ENCODE measurements at places on chromosomes 2 and 18.
A peak's percentile ranks its signal among the peaks of the same experiment; 100 is the strongest.

DNA sequence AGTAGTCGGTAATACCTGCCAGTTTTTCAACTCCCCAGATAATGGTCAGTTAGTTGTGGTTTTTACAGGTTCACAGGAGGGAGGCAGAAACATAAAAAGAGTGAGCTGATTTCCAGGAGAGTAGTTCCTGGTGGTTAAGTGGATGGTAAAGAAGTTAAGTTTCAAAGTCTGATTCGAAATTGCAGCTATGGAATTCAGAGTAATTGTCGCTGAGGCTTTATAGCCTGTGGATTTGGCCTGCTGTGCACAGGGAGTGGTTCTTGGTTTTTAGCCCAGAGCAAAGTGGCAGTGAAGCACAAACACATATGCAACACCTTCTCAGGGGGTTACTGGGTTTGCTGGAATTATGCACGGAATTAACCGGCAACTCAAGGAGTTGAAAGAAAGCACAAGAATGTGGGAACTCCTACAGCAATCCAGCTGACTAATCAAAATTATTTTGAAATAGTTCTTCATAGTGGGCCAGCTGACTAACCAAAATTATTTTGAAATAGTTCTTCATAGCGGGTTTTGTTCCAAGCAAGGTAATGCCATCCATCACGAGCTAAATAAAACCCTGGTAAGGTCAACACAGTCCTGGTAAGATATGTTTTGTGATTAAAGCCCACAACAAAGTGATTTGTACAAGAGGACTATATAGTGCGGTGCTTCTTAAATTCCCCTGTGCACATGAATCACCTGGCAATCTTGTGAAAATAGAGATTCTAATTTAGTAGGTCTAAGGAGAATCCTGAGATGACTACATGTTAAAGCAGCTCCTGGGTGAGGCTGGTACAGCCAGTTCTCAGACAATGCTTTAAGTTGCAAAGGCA is 94.4 kb downstream of the SGPP2 start:
- no peak for DNase-seq

- DNase-seq = no peak
These were observed 17.8 kb upstream of the SMAD7 start for GRCh38 chr18:48968412-48969215.

GRCh38 chr2:72027426-72028161 is 120.1 kb downstream of the CYP26B1 start:
- no peak for DNase-seq

DNA sequence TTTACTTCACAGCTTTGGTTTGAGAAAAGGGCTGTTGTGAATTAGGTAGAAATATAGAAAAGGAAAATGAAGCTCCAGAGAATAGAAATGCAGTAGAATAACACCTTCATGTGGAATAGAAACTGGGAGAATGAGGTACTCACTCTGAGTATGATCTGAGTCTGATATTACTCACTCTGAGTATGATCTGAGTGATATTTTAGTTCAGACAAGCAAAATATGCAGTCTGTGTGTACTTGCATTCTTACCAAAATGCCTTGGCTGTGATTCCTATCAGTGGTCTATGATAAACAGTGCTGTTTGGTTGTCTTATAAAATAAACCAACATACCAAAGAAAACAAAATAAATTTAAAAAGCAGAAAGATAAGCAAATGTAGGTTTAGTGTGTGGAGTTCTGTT is 487.6 kb downstream of the THSD7B start:
- DNase-seq = no peak

GRCh38 chr2:238696786-238697185 is 151.1 kb upstream of the TWIST2 start:
- no peak for DNase-seq

DNA sequence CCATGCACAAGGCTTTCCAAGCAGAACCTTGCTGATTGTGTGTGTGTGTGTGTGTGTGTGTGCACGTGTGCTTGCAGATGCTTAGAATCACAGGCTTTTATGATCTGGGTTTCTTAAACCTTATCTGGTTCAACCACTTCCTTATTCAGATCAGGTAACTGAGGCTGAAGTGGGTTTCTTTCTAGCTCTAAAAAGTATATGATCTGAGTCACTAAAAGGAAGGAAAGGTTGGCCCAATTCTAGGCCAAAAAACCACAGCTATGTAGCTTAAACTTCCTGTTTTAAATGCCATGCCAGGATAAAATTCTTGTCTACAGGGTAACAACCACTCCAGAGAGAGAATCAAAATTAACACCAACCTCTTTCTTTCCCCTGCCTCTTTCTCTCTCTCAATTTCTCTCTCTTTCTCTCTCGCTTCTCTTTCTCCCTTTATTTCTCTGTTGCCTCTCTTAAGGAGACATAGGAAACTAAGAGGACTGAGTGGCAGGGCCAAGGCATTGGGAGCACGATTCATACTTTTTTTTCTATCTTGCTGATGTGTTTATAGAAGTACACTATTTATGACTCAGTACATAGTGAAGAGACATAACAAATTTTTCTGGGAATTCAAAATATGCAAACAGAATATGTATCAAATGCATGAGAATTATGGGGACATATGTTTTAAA is 140.3 kb downstream of the TRIB2 start:
- DNase-seq = peak; percentile 16

DNA sequence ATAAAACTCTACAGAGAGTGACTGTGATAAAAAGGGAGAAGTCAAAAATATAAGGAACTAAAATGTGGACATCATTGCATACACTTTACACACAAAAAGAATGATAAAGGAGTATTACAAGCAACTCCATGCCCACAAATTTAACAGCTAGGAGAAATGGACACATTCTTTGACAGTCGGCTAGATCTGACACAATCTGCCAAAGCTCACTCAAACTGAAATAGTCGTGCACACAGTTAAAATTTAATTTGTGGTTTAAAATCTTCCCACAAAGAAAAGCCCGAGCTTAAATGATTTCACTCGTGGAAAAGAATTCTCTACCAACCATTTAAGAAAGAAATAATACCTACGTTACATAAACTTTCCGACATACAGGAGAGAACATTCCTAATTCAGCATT is 132.4 kb downstream of the ZAP70 start:
- DNase-seq = no peak

DNA sequence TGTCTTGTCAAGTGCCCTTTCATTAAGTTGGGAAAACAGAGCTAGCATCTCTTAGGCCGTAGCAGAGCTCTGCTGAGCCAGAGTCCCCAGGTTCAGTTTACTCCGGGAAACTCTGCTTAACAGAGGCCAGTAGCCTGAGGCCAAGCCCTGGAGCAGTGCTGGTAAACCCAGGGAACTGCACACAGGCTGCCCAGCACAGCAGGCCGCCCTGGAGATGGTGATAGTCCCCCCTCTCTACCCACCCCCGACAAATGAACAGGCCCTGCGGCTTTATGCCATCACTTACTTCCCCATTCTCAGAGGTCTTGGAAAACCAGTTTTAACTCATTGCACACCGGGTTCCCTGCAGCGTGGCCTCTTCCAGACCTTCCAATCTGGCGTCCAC is 3.5 kb downstream of the CNNM4 start:
- DNase-seq = no peak

DNA sequence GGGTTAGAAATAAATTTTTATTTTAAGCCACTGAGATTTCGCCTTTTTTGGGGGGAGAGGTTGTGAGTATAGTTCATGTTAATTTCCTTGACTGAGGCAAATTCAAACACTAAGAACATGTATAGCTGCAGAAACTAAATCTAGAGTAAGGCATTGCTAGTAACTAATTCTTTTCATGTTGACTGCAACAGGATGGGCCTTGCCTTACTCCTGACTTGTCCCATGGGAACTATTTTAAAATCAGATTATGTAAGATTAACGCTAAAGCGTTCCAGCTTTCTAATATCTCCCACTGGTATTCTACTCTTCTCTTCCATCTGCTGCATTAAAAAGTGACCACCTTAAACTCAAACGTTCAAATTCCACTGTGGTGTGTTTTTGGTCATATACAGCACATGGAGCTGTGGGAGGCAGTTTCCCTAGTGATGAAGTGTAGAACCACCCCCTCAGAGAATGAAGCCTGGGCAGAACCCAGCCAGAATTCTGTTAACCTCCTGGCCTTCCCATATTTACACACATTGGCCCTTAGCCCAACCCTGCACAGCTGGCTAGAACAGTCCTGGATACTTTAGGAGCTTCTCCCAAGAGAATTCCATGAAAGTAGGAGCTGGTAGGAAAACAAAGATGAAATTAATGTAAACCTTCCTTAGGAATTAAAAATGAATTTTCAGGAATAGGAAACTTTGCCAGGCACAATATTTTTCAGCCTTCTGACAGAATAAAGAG is 687.8 kb downstream of the SLC4A3 start:
- no peak for DNase-seq

- no peak for DNase-seq
These were observed 126.3 kb downstream of the ALPK2 start for GRCh38 chr18:58502628-58503027.

DNA sequence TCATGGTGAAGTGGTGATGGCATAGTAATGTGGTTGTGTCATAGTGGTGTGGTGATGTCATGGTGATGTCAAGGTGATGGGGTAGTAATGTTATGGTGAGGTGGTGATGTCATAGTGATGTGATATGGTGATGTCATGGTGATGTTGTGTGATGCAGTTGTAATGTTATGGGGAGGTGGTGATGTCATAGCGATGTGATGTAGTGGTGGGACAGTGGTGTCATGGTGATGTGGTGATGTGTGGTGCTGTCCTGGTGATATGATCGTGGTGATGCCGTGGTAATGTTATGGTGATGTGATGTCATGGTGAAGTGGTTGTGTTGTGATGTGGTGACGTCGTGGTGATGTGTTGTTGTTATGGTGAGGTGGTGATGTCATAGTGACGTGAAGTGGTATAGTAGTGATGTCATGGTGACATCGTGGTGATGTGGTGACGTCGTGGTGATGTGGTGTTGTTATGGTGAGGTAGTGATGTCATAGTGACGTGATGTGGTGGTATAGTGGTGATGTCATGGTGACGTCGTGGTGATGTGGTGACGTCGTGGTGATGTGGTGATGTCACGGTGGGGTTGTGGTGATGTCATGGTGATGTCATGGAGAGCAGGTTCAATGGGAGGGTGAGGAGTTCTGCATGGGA is 242.7 kb upstream of the MYT1L start:
- no peak for DNase-seq

- DNase-seq = no peak
These were observed 185.7 kb downstream of the MTCL1 start for GRCh38 chr18:8890957-8891464.

DNA sequence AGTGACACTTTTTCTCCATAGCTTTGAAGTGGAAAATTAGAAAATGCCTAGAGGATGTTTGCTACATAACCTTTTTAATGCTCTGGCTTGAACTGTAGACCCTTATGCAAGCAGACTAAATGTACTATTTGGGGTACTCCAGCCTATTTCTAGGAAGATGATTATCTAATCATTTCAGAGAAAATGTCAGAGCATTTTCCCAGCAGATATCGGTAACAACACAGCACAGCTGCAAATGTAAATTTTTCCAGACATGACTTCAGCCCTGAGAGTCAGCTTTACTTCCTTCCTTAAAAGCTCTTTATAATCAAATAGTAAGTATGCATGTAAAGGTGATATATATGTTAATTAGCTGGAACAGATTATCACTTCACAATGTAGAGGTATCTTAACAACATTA is 1647.1 kb downstream of the SUCLG1 start:
- no peak for DNase-seq

- DNase-seq = no peak
These were observed 77.1 kb upstream of the B3GNT7 start for GRCh38 chr2:231318436-231318835.

GRCh38 chr2:180143633-180144337 is 136.7 kb upstream of the CWC22 start:
- no peak for DNase-seq

GRCh38 chr18:6920099-6920955 is 190.8 kb downstream of the ARHGAP28 start:
- DNase-seq = no peak

DNA sequence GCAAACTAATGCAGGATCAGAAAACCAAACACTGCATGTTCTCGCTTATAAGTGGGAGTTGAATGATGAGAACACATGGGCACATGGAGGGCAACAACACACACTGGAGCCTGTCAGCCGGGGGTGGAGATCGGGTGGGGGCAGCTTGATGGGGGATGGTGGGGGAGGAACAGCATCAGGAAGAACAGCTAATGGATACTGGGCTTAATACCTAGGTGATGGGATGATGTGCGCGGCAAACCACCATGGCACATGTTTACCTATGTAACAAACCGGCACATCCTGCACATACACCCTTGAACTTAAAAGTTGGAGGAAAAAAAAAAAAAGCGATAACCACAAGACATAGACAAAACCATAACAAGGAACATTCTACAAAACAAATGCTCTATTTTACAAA is 10.4 kb downstream of the CHMP3 start:
- no peak for DNase-seq

- DNase-seq = no peak
These were observed 117.4 kb upstream of the ITGB6 start for GRCh38 chr2:160317181-160318099.

DNA sequence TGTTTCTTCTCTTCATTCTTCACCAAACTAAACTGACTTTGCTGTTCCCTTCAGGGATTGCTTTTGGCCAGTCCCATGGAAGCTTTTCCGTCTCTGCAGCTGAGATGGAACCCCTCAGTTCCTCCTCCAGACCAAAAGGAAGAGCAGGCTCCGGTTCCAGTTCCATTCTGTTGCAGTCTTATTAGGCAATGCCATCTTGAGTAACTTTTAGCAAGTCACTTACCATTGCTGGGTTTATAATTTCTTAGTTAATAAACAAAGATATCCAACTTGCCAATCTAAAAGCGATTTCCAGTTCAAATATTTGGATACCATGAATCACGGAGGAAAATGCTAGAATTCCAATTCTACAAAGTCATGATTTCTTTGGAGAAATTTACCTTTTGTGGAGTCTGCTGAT is 214.3 kb upstream of the LYPD1 start:
- no peak for DNase-seq

DNA sequence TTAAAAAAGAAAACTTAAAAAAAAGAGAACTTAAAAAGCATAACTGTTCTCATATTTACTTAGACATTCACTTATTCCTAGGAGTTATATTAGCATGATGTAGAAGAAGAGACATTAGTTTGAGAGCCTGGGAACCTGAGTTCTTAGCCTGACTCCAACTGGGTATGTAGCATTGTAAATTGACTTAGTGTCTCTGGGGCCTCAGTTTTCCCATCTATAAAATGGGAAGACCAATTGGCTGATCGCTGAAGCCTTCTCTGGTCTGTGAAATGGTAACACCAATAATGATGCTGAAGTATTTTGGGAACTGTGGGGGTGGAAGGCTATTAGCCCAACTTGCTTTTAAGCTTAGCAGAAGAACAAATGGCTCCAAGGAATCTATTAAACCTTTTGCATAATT is 55.9 kb downstream of the CABLES1 start:
- DNase-seq = no peak

DNA sequence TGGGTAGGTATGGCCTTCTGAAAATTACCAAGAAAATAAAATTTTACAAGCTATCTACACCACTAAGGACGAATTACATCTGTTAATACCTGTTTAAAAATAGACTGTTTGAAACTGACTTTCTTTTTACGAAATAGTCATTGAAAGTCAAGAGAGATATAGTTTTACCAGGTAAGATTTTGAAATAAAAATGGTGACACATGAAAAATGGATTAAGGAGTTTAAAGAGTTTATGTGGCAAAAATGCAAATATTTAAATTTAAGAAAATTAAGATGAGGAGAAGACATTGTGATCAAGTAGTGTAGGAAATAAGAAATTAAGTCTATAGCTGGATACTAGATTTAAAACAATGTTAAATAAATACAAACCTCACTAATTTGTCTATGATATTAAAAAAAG is 271.5 kb downstream of the TRIB2 start:
- DNase-seq = no peak

- no peak for DNase-seq
These were observed 45.3 kb downstream of the PIKFYVE start for GRCh38 chr2:208311321-208311720.

Measured in T-helper 9 cell (primary cell).